ENCODE measurements at places on chromosomes 7 and 10.

DNA sequence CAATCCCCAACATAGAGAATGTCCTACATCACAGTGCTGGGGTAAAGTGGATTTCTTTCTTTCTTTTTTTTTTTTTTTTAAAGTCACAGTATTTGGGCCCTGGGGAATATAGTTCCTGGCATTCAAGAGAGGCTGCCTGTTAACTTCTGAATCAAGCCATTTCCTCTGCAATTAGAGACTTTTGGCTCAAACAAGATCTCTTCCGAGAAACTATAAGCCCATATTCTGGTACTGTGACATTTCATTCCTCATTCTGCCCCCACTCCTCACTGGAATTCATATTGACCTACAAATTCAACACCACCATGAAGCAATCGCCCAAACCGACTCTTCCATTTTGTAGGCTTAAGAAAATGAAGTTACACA, 187.4 kb downstream of the PHTF2 start:
- DNase-seq: no peak

DNA sequence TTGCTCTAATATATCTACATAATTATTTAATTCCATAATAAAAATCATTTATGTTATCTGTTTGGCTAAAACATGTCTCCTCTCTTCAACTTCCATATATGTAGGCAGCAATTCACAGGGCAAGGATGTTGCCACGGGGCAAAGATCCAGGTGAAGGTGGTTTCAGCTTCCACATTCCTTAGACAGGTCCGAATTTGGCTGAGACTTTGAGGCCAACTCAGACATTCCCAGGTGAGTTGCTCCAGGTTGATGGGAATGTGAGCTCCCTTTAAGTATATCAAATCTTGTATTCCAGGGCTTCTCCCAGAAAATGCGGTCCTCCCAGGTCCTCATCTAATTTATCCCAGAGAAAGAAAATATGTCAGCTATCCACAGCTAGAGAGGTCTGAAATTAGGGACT, 15.1 kb upstream of the AOAH start:
- no peak for DNase-seq

- DNase-seq: no peak
Measured at GRCh38 chr7:71308096-71308495, 176.2 kb downstream of the GALNT17 start.

- DNase-seq: no peak
Measured at GRCh38 chr10:56135828-56136227, 225.2 kb downstream of the ZWINT start.

GRCh38 chr7:41047789-41048191, 655.1 kb downstream of the INHBA start:
- DNase-seq: no peak

DNA sequence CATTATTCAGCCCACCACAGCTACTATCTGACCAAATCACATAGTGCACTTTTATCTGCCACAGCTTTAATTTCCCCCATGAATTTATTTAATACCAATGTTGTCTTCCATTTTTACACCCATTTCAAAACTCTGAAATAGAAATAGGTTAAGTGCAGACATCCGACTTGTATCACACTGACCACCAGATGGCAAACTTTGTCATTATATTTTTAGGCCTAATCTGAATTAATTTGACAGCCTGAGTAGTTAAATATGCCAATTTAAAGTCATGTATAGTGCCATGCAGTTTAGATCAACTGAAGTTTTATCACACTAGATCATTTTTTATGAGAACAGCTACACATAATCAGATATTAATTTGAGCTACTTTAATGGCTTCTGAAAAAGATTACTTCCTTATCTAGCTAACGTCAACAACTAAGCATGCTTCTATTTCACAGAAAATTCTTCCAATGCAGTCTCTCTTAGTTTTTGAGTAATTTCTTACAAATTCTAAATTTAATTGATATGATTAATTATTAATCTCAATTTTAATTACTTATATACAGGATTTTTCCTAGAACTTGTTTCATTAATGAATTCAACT, 566.4 kb downstream of the GFRA1 start:
- no peak for DNase-seq

GRCh38 chr10:100827819-100828737, 82.7 kb downstream of the PAX2 start:
- no peak for DNase-seq

DNA sequence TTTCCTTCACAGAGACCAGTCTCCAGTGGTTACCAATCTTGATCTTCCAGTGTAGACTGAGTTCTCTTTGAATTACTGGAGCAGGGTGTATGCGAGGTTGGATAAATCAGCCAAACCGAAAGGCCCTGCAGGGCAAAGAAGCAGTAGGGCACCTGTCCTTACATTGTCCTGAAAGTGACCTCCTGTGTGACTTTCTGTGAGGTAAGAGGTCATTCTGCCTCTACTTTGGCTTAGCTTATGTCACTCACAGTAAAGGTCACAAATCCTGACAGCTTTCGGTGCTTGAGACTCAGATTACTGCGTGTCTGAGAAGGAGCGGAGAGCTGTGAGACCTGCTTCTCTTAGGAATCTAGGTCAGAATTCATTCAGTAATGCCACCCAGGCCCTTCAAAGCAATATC, 252.7 kb upstream of the ETV1 start:
- no peak for DNase-seq

GRCh38 chr7:80662252-80662651, 23.8 kb downstream of the CD36 start:
- DNase-seq: no peak

DNA sequence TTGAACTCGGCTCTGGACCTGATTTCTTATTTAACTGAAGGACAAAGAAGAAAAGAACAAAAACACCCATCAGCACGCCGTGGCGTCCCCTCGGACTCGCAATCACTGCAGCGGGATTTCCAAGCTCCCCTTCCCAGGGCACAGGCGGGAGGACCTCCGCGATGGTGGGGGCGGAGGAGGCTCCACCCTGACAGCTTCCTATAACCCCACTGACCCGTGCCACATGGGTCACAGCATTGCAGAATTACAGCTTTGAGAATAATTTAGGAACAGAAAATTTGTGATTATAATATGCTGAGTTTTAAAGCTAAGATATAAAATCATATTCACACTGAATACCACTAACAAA, 129.7 kb upstream of the SEC61G start:
- DNase-seq: no peak

DNA sequence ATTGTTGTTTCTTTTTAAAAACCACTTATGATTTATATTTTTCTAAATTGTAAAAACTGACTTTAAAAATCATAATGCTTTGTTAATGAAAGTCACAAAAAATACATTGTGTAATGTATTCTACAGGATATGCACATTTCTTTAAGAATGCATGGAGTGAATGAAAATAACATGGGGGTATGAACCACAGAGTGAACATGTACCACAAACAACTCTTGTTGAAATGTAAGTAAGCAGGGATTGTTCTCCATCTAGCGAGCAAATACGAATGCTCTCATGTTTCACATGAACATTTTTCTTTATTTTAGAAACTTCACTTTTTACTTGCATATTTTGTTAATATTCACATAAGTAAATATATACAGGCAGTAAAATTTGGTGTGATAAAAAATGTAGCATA, 35.6 kb upstream of the LAMB4 start:
- no peak for DNase-seq

DNA sequence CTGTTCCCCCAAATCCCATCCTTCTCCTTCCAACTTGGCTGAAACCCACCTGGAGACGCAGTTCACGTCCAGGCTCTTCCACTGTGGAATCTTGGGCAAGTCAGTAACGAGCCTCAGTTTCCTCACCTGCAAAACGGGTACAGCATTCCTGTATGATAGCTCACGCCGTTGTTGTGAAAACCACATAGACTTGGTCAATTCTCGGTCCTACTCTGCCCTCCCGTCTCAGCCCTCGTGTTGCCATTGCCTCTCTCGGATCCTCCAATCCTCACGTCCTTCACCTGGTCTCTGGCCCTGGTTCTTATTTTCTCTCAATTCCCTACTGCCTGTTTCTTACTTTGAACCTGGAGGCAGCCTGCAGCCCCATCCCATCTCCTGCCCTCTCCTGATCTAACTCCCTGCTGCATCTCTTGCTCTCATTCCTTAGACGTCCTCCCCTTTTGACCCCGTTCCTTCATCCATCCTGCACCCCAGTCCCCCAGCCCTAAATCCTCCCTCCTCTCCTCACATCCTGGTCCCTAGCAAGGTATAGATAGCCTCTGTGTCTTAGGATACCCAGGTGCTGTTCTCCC, 2.0 kb upstream of the MUC12 start:
- DNase-seq: no peak

DNA sequence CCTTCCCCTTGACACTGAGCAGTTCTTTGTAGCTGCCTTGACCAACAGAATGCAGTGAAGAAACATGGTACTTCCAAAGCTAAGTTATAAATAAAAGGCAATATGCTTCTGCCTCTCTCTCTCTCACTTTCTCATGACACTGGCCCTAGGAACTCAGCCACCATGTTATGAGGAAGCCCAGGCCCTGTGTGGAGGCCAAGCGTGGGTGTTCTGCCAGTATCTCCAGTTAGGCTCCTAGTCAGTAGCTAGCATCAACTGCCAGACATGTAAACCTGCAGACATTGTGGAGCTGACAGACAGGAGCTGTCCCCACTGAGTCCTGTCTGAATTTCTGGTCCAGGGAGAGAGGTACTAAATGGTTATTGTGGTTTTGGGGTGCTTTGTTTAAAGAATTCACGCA, 45.2 kb downstream of the TMEM209 start:
- no peak for DNase-seq

DNA sequence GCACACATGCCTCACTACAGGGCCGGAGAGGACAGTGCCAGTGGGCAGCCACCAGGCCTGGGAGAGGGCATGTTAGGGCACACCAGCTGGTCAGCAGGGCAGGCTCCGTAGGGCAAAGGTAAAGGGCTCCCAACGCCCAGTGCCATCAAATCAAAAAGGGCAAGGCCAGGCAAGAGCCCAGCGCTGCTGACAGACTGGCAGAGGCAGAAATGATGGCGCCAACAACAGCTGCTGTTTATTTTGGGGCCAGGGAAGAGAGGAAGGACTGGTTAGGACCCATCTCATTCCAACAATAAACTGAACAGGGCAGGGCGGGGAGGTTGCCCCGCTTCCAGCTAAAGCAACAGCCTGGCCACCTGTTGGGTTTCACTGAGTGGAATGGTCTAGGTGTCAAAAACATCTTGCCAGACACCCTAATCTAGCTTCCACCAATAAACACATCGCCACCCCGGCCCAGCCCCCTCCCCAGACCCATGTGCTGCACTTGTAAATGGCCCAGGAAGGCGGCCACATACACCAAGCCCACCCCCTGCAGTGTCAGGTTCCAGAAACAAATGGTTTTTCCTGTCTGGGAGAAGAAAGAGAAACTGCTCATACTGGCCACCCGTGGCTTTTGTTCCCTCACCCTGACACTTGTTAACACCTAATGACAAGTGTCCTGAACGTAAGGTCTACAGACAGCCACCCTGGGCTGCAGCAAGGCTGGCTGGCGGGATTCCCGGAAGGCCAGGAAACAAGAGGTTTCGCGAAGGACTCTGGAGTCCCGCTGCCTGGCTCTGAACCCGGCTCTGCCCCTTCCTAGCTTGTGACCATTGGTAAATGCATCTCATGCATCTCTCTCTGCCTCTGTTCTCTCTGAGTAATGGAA, 15.3 kb downstream of the SH3PXD2A start:
- no peak for DNase-seq

GRCh38 chr10:71486484-71487114, 89.9 kb downstream of the CDH23 start:
- DNase-seq: no peak
